Thoracic aorta endothelial cell (primary cell): ENCODE measurements at places on chromosomes 1 and 21. TPM values are rescaled to one million over a fixed set of nuclear protein-coding genes. Genes with fewer than 3 reads are reported as not detected.

The HTR6 gene
- total RNA-seq, result 0.07 TPM in 1 of 2 replicates, not detected in the other

The CD34 gene
- 18.7 and 47.7 TPM in 2 replicates for total RNA-seq

The SARS1 gene
- 204 and 210 TPM in 2 replicates for total RNA-seq

The TMEM269 gene
- 0.13 TPM in 1 of 2 replicates, not detected in the other for total RNA-seq
